ENCODE measurements at places on chromosomes 2 and 18.

GRCh38 chr2:168343586-168343985 lies 96.2 kb upstream of the STK39 start:
- H3K27ac ChIP-seq, result no peak overlapping the region
- H3K27me3 ChIP-seq, result no peaks in the 10 kb centered on the region

- peaks cover 38% of the 10 kb centered on the region for H3K4me1 ChIP-seq
- H3K36me3 ChIP-seq, result no peaks in the 10 kb centered on the region
- H3K27ac ChIP-seq, result no peak overlapping the region
- H3K4me3 ChIP-seq, result no peak overlapping the region
Measured at GRCh38 chr2:7730449-7730848, 813.2 kb downstream of the RNF144A start.

- H3K4me3 ChIP-seq, result no peak overlapping the region
- H3K36me3 ChIP-seq, result no peaks in the 10 kb centered on the region
- peaks cover 45% of the 10 kb centered on the region for H3K4me1 ChIP-seq
- DNase-seq, result no peak
- H3K27ac ChIP-seq, result no peak overlapping the region
Measured at GRCh38 chr2:65395621-65396347, 36.6 kb downstream of the SPRED2 start.

- H3K36me3 ChIP-seq, result no peaks in the 10 kb centered on the region
- no peak for DNase-seq
- no peaks in the 10 kb centered on the region for H3K27me3 ChIP-seq
- no peaks in the 10 kb centered on the region for H3K4me1 ChIP-seq
- H3K27ac ChIP-seq, result no peak overlapping the region
Measured at GRCh38 chr18:25229920-25230319, 122.0 kb downstream of the ZNF521 start.

- DNase-seq, result no peak
- no peak overlapping the region for H3K4me3 ChIP-seq
- H3K4me1 ChIP-seq, result peaks cover 24% of the 10 kb centered on the region
- H3K27me3 ChIP-seq, result no peaks in the 10 kb centered on the region
Measured at GRCh38 chr2:28748176-28748575, 3.5 kb upstream of the PPP1CB start.

DNA sequence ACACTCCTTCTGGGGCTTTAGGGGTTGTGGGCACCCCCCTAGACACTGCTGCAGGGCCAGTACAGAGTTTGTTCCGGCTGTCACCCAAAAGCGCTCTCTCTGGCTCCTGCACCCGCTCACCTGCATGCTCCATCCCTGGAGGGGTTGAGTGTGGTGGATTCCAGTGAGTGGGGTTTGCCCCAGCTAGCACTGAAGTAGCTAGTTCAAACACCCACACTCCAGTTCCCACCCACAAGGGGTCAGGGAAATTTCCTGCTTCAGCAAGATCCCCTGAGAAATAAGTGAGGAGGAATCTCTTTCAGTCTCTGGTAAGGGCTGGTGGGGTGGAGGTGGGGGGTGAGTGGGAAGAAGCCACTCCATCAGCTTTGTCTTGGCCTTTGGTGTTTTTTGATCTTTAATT lies 73.6 kb downstream of the TMEM17 start:
- H3K27ac ChIP-seq, result no peak overlapping the region
- no peak overlapping the region for H3K4me3 ChIP-seq
- no peaks in the 10 kb centered on the region for H3K27me3 ChIP-seq

GRCh38 chr2:30372826-30373225 lies 74.2 kb upstream of the LCLAT1 start:
- H3K27me3 ChIP-seq, result no peaks in the 10 kb centered on the region
- no peak for DNase-seq
- no peak overlapping the region for H3K4me3 ChIP-seq
- H3K36me3 ChIP-seq, result no peaks in the 10 kb centered on the region
- no peaks in the 10 kb centered on the region for H3K4me1 ChIP-seq

DNA sequence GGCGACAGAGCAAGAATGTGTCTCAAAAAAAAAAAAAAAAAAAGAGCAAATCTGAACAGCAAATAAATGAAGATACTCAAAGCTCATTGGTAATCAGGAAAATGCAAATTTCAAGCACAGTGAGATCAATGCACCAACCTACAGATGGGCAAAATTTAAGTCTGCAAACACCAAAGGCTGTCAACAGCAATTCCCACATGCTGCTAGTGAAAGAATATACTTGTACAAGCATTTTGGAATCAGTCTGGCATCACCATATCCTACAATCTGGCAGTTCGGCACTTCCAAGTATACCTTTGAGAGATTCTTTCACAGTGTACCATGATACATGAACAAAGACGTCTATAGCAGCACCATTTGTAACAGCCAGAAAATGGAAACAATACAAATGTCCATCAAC lies 4.1 kb downstream of the HDHD2 start:
- peaks cover 25% of the 10 kb centered on the region for H3K36me3 ChIP-seq
- H3K27ac ChIP-seq, result no peak overlapping the region
- H3K4me3 ChIP-seq, result no peak overlapping the region
- DNase-seq, result no peak
- H3K4me1 ChIP-seq, result peaks cover 17% of the 10 kb centered on the region

DNA sequence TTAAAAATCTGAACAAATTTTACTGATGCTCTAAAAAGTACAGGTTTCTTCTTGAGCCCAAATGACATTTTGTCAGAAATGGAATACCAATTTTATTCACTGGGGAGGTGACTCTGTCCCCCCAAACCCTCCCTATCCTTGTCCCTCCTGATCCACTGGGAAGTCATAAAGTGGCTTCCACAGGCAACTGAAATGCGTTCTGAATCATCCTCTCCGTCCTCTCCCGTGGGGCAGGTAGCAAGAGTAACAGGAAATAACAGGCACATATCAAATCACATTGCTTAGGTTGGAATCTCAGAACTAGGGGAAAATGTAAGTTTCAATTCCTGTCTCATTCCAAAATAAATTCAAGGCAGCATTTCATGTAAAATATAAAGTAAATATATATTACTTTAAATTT lies 44.5 kb downstream of the MYL12B start:
- no peaks in the 10 kb centered on the region for H3K27me3 ChIP-seq
- H3K36me3 ChIP-seq, result no peaks in the 10 kb centered on the region
- no peaks in the 10 kb centered on the region for H3K4me1 ChIP-seq
- H3K27ac ChIP-seq, result no peak overlapping the region
- H3K4me3 ChIP-seq, result no peak overlapping the region

GRCh38 chr2:18750672-18751554 lies 161.5 kb upstream of the NT5C1B start:
- no peaks in the 10 kb centered on the region for H3K4me1 ChIP-seq
- no peak for DNase-seq
- no peak overlapping the region for H3K4me3 ChIP-seq
- H3K27ac ChIP-seq, result no peak overlapping the region
- H3K27me3 ChIP-seq, result no peaks in the 10 kb centered on the region
- no peaks in the 10 kb centered on the region for H3K36me3 ChIP-seq

GRCh38 chr2:69436596-69436937 lies 668 bp downstream of the NFU1 start:
- peak overlapping the region; percentile 80 for H3K4me3 ChIP-seq
- peak overlapping the region; percentile 50 for H3K27ac ChIP-seq
- no peaks in the 10 kb centered on the region for H3K36me3 ChIP-seq

- DNase-seq, result no peak
- H3K27ac ChIP-seq, result no peak overlapping the region
- no peaks in the 10 kb centered on the region for H3K4me1 ChIP-seq
- H3K4me3 ChIP-seq, result no peak overlapping the region
Measured at GRCh38 chr2:174965992-174966744, 39.0 kb downstream of the CHN1 start.

- H3K4me1 ChIP-seq, result no peaks in the 10 kb centered on the region
- H3K36me3 ChIP-seq, result no peaks in the 10 kb centered on the region
- no peak overlapping the region for H3K27ac ChIP-seq
- no peaks in the 10 kb centered on the region for H3K27me3 ChIP-seq
- no peak overlapping the region for H3K4me3 ChIP-seq
- DNase-seq, result no peak
Measured at GRCh38 chr2:238039151-238039550, 21.6 kb upstream of the SCLY start.

GRCh38 chr2:38079116-38080052 lies 3.4 kb upstream of the CYP1B1 start:
- H3K4me1 ChIP-seq, result peaks cover 8% of the 10 kb centered on the region
- DNase-seq, result no peak
- H3K4me3 ChIP-seq, result no peak overlapping the region
- H3K36me3 ChIP-seq, result no peaks in the 10 kb centered on the region
- no peaks in the 10 kb centered on the region for H3K27me3 ChIP-seq
- H3K27ac ChIP-seq, result no peak overlapping the region

GRCh38 chr18:56579451-56579850 lies 58.9 kb downstream of the TXNL1 start:
- H3K36me3 ChIP-seq, result no peaks in the 10 kb centered on the region
- no peaks in the 10 kb centered on the region for H3K4me1 ChIP-seq
- H3K27ac ChIP-seq, result no peak overlapping the region
- H3K27me3 ChIP-seq, result no peaks in the 10 kb centered on the region
- no peak overlapping the region for H3K4me3 ChIP-seq

DNA sequence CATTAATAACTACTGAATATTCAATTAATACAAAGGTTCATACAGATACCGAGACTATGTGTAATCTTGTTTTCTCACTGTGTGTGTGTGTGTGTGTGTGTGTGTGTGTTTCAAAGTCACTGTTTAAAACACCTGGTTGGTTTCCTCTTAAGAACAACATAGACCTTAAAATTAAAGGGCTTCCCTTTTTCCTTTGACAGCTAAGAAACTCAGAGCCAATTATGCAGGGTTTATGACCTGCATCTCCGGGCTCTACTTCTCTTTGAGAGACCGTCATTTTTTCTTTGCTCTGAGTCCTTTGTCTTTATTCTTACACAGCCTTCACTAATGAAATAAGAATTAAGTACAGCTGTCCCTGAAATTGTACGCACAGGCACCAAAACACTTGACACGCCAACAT lies 145.6 kb downstream of the HDAC4 start:
- H3K4me3 ChIP-seq, result no peak overlapping the region
- H3K27me3 ChIP-seq, result no peaks in the 10 kb centered on the region
- DNase-seq, result no peak
- H3K36me3 ChIP-seq, result no peaks in the 10 kb centered on the region

- H3K4me3 ChIP-seq, result no peak overlapping the region
- no peak for DNase-seq
- peaks cover 11% of the 10 kb centered on the region for H3K4me1 ChIP-seq
- no peaks in the 10 kb centered on the region for H3K36me3 ChIP-seq
Measured at GRCh38 chr2:68352651-68353391, 12.3 kb upstream of the PLEK start.

- no peak for DNase-seq
- peaks cover 4% of the 10 kb centered on the region for H3K4me1 ChIP-seq
- H3K36me3 ChIP-seq, result no peaks in the 10 kb centered on the region
- no peak overlapping the region for H3K4me3 ChIP-seq
- H3K27me3 ChIP-seq, result no peaks in the 10 kb centered on the region
Measured at GRCh38 chr2:85398426-85399182, 11.6 kb downstream of the CAPG start.

- no peak overlapping the region for H3K4me3 ChIP-seq
- H3K4me1 ChIP-seq, result no peaks in the 10 kb centered on the region
- DNase-seq, result no peak
- H3K36me3 ChIP-seq, result no peaks in the 10 kb centered on the region
Measured at GRCh38 chr2:179247318-179248023, 17.2 kb downstream of the SESTD1 start.

- H3K4me1 ChIP-seq, result no peaks in the 10 kb centered on the region
- no peaks in the 10 kb centered on the region for H3K27me3 ChIP-seq
- no peak for DNase-seq
- H3K27ac ChIP-seq, result no peak overlapping the region
- H3K4me3 ChIP-seq, result no peak overlapping the region
Measured at GRCh38 chr18:79283131-79283810, 112.5 kb upstream of the NFATC1 start.

DNA sequence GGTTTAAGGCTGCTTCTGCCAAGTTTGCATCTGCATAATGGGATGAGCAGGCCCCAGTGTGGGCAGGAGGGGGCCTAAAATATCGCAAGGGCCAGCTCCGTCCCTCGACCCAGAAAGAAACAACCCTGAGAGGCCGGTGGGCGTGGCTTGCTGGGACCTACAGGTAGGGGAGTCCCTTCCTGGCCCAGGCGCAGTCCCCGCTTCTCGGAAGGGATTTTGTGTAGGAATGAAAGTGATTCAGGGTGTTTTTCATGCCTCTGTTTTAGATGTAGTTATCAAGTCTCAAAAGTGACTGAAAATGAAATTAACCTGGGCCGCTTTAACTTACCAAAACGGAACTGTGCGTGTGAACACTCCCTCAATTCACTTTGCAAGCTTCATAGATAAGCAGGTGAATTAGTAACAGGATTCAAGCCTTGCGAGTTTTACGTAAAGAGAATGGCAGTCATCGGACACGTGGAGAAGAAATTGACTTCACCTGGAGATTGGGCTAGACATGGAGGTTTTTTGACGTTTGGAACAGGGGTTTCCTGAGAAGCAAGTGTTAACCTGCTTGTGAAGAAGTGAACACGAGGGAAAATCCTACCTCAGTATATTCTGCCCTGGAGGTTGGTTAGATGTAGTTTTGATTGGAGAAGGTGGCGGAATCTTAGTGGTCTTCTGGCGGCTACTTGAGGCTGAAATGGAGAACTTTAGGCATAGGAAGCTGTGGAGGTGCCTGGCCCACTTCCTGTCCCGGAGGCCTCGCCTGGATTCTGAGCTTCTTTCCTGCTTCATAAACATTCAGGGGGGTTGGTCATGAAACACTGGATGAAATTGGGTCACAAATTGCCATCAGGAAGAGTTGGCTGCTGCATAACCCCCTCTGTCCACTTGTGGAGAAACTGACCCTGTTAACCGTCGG lies 1.7 kb downstream of the NCK2 start:
- H3K36me3 ChIP-seq, result no peaks in the 10 kb centered on the region
- peaks cover 16% of the 10 kb centered on the region for H3K4me1 ChIP-seq
- no peak for DNase-seq
- H3K4me3 ChIP-seq, result peak overlapping the region; percentile 68
- H3K27ac ChIP-seq, result no peak overlapping the region
- H3K27me3 ChIP-seq, result peaks cover 3% of the 10 kb centered on the region

DNA sequence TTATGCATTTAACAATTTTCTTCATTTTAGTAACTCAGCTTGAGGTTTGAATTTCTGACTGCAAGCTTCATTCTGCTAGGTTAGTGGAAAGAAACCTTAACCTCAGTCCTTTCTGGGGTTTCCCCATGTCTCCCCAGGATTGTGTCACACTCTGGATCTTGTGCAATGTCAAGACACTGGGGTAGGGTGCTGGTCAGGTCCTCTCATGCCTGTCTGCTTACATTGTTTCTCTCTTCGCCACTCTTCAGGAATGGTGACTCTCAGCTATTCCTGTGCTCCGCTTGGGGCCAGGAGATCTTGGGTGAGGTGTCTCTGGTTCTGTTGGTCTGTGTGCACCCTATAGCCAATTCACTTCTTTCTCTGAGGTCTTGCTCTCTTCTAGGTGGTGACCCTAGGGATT lies 23.9 kb downstream of the CTLA4 start:
- no peaks in the 10 kb centered on the region for H3K4me1 ChIP-seq
- no peak overlapping the region for H3K27ac ChIP-seq
- H3K36me3 ChIP-seq, result no peaks in the 10 kb centered on the region
- H3K4me3 ChIP-seq, result no peak overlapping the region

- no peak overlapping the region for H3K27ac ChIP-seq
- peaks cover 15% of the 10 kb centered on the region for H3K4me1 ChIP-seq
- no peaks in the 10 kb centered on the region for H3K36me3 ChIP-seq
- H3K27me3 ChIP-seq, result no peaks in the 10 kb centered on the region
- DNase-seq, result no peak
- peak overlapping the region; percentile 73 for H3K4me3 ChIP-seq
Measured at GRCh38 chr2:98445177-98445682, 572 bp downstream of the INPP4A start.

Measured in Karpas-422 (cell line).